ENCODE measurements at places on chromosomes 12 and 14. TPM values are rescaled to one million over a fixed set of nuclear protein-coding genes. Genes with fewer than 3 reads are reported as not detected.

The TESPA1 gene
- total RNA-seq = 1.3 TPM

The FGF6 gene
- not detected for total RNA-seq

DNA sequence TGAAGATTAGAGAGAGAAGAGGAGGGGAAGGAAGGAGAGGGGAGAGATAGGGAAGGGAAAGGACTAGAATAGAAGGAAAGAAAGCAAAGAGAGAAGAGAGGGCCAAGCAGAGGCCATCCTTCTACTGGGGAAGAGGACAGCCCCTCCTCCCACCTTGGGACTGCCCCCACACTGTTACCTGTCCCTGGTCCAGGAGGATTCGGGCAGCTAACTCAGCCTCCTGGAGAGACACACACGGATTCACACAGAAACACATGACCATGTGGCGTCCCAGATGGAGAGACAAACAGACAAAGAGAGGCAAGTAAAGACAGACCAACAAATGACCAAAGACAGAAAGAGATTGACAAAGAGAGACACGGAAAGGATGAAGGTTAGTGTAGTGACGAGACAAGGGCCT is 2.2 kb downstream of the NDRG2 start:
- peak overlapping the region; percentile 92 for H3K4me3 ChIP-seq
- peak overlapping the region; percentile 95 for H3K27ac ChIP-seq
- no peaks in the 10 kb centered on the region for H3K36me3 ChIP-seq
- no peaks in the 10 kb centered on the region for H3K27me3 ChIP-seq
- peaks cover 9% of the 10 kb centered on the region for H3K4me1 ChIP-seq

DNA sequence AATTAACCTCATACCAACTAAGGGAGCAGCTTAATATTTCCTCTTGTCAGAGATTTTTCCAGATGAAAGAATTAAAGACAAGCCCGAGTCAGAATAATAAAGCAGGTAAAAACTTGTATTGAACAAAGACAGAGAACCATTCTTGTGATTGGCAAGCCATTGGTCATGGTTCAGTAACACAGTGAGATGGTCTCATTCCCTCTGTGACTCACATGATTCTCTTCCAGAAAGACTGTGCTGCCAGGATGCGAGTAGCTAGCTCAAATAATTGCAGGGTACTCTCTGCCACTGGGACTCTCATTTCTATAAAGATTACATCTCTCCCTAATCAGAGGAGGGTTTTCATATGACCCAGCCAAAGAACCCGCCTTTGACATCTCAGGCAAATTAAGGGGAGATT is 179.4 kb downstream of the PHLDA1 start:
- H3K4me1 ChIP-seq = no peaks in the 10 kb centered on the region
- H3K36me3 ChIP-seq = no peaks in the 10 kb centered on the region
- no peak for DNase-seq
- no peak overlapping the region for H3K4me3 ChIP-seq
- no peak overlapping the region for H3K27ac ChIP-seq
- H3K27me3 ChIP-seq = no peaks in the 10 kb centered on the region
